Epithelial cell of proximal tubule (primary cell): ENCODE measurements at places on chromosomes 5 and 9. TPM values are rescaled to one million over a fixed set of nuclear protein-coding genes. Genes with fewer than 3 reads are reported as not detected.

TRPM3 gene
- total RNA-seq, result not detected in 2 replicates

HNRNPA0 gene
- 10.4 and 13.3 TPM in 2 replicates for total RNA-seq

CER1 gene
- total RNA-seq, result not detected in 2 replicates

RAPGEF6 gene
- total RNA-seq, result 8.5 and 12.9 TPM in 2 replicates

TNFSF15 gene
- 0.81 and 0.87 TPM in 2 replicates for total RNA-seq

CATSPER3 gene
- 0.29 TPM in 1 of 2 replicates, not detected in the other for total RNA-seq

GPX8 gene
- total RNA-seq, result 38.8 and 58.5 TPM in 2 replicates

KIF12 gene
- 13.5 and 39.3 TPM in 2 replicates for total RNA-seq

DNM1 gene
- total RNA-seq, result 2.6 and 16.7 TPM in 2 replicates

LRRC14B gene
- total RNA-seq, result not detected in 2 replicates

NR2F1 gene
- total RNA-seq, result 12.6 and 14.8 TPM in 2 replicates

MUSK gene
- total RNA-seq, result not detected in 2 replicates

PCDHB11 gene
- total RNA-seq, result 0.06 and 0.07 TPM in 2 replicates

PCDHGB5 gene
- 4.0 and 6.5 TPM in 2 replicates for total RNA-seq

PCDHGA1 gene
- 0.29 and 0.75 TPM in 2 replicates for total RNA-seq

GFI1B gene
- not detected in 2 replicates for total RNA-seq

IFNA2 gene
- total RNA-seq, result not detected in 2 replicates

FYB1 gene
- not detected in 2 replicates for total RNA-seq

PRDM9 gene
- not detected in 2 replicates for total RNA-seq

SHOC1 gene
- 0.07 TPM in 1 of 2 replicates, not detected in the other for total RNA-seq

HTR4 gene
- not detected in 2 replicates for total RNA-seq

SPARC gene
- 165 and 199 TPM in 2 replicates for total RNA-seq

ARRDC1 gene
- 47.6 and 74.8 TPM in 2 replicates for total RNA-seq

DPYSL3 gene
- total RNA-seq, result 38.3 and 76.0 TPM in 2 replicates

SNCAIP gene
- total RNA-seq, result 1.1 and 1.8 TPM in 2 replicates

ADRA1B gene
- 4.0 and 5.9 TPM in 2 replicates for total RNA-seq

CCNI2 gene
- total RNA-seq, result 1.1 and 3.8 TPM in 2 replicates

WNT8A gene
- not detected in 2 replicates for total RNA-seq

IL11RA gene
- total RNA-seq, result 1.8 and 4.7 TPM in 2 replicates

TRIM7 gene
- 2.7 and 14.6 TPM in 2 replicates for total RNA-seq

ASS1 gene
- 6.3 and 9.4 TPM in 2 replicates for total RNA-seq

RANBP17 gene
- 3.3 and 15.0 TPM in 2 replicates for total RNA-seq

ACTBL2 gene
- total RNA-seq, result 2.2 and 2.3 TPM in 2 replicates

PRKACG gene
- total RNA-seq, result not detected in 2 replicates

FAM221B gene
- total RNA-seq, result not detected in 2 replicates

KIF24 gene
- total RNA-seq, result 2.2 and 5.2 TPM in 2 replicates

HEMGN gene
- total RNA-seq, result not detected in 2 replicates

SHISAL2B gene
- total RNA-seq, result not detected in 2 replicates
